ENCODE measurements at places on chromosomes 3 and 15. TPM values are rescaled to one million over a fixed set of nuclear protein-coding genes. Genes with fewer than 3 reads are reported as not detected.

Gene BCHE
- not detected for total RNA-seq

Gene NFKBIZ
- total RNA-seq, result 510 TPM

Gene ANKRD34C
- total RNA-seq, result not detected

Gene LRRC28
- 18.2 TPM for total RNA-seq

Gene FOXB1
- total RNA-seq, result not detected

Gene GNAT1
- not detected for total RNA-seq

Gene FSIP1
- 1.8 TPM for total RNA-seq

DNA sequence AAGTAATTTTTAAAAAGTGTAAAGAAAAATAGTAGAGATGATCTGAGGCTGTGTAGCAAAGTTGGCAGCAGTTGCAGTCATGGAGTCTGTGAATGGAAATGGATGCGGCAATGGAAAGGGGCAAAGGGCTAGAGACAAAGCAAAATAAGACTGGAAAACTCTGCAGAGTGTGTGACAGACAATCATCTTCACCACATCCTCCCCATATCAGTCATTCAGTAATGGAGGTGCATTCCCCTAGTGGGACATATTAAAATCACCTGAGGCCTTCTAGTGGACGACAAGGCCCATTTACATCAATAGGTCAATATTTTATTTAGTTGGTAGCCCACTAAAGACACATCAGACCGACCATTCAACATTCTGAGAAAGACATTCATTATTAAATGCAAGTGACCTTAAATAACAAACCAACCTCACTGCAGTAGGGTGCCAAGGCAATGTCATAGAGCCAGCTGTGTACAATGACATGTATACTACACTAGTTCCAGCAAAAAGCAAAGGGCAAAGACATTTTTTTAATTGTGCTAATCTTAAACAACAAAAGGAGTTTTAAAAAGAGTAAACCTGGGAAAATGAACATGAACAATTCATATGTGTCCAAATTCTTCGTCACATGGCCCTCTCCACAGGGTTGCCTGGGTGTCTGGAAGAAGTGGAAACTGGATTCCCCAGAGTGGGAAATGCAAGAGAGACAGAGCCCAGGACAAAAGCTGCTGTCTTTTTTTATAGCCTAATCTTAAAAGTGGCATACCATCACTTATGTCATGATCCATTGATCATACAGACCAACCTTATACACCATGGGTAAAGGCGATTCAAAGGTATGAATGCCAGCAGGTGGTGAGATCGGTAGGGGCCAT, 15.6 kb upstream of the RAP2B start:
- no peak overlapping the region for H3K4me3 ChIP-seq
- H3K27me3 ChIP-seq, result no peaks in the 10 kb centered on the region
- no peak overlapping the region for H3K27ac ChIP-seq
- no peaks in the 10 kb centered on the region for H3K36me3 ChIP-seq

DNA sequence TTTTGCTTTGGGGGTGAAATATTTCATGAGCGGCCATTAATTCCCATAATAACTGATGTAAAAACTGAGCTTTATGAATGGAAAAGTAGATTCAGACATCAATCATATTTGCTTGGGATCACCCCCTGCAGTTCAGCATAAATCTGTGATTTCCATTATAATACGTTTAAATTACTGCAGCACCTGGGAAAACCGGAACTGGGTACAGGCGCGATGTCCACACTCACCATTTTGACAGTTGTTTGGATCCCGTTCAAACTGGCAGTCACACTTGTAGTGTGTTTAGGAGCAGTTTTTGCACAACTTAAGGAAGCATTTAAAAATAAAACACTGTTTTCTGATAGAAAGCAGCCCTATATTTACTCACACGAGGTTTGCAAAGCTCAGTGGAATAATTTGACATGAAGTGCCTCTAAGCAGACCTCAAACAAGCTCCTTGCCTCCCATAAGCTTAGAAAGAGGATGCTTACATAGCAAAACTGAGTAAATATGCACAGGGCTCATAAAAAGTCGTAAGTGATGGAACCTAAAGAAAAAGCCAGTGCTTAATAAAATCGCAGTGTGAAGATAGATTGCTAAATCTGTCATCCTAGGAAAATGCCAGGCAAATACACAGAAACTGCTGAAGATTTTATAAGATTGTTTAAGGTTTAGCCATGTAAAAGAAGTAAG, 377.6 kb downstream of the PTPRG start:
- no peak overlapping the region for H3K27ac ChIP-seq
- H3K4me1 ChIP-seq, result no peaks in the 10 kb centered on the region
- DNase-seq, result no peak
- no peaks in the 10 kb centered on the region for H3K27me3 ChIP-seq
- H3K4me3 ChIP-seq, result no peak overlapping the region

DNA sequence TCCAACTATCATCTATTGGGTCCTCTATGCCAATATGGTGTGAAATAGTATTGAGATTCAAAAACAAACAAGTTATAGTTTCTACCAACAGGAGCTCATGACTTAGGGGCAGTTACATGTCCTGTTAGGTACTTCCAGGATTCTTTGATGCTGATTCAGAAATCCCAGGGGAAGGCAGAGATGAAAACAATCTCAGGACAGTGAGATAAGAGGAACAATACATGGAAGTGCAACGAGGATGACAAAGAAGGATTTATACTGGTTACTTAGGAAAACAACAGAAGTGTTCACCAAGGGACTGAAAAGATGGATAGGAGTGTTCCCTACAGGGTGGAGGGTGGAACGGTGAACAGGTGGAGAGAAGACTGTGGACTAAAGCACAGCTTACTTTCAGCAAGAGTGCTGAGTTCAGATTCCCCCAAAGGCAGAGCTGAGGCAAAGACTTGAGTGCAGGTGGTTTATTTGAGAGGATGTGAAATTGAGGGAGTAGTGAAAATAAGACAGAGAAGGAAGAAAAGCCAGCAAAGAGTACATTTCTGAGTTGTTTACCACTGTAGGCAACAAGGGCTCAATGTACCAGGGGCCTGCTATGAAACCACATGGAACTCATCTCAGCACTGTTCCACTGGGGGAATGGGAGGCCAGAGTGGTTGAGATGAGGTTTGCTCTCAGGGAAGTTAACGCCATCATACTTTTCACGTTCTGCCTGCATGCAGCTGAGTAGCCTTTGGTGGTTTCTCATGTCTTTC, 68.1 kb downstream of the TRIM69 start:
- no peak overlapping the region for H3K27ac ChIP-seq
- no peak for DNase-seq
- H3K4me3 ChIP-seq, result no peak overlapping the region
- no peaks in the 10 kb centered on the region for H3K36me3 ChIP-seq
- no peaks in the 10 kb centered on the region for H3K4me1 ChIP-seq

DNA sequence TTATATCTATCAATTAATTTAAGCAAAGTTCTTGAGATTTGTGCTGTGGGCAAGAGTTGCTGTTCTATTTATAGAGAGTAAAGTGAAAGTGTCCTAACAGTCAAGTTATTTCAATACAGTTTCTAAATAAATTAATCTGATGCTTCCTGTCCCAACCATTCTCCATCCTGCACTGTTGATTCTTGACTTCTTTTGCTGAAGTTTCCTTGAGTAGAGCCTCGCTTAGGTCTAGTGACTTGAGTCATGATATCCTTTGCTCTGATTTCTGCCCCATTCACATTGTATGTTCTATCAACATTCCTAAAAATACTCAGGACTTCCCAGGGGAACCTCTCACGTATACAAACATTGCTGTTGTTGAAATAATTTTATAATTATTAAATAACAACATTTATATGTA, 498.4 kb upstream of the ALCAM start:
- H3K36me3 ChIP-seq, result no peaks in the 10 kb centered on the region
- no peaks in the 10 kb centered on the region for H3K4me1 ChIP-seq
- no peak for DNase-seq
- H3K4me3 ChIP-seq, result no peak overlapping the region
- H3K27me3 ChIP-seq, result no peaks in the 10 kb centered on the region

DNA sequence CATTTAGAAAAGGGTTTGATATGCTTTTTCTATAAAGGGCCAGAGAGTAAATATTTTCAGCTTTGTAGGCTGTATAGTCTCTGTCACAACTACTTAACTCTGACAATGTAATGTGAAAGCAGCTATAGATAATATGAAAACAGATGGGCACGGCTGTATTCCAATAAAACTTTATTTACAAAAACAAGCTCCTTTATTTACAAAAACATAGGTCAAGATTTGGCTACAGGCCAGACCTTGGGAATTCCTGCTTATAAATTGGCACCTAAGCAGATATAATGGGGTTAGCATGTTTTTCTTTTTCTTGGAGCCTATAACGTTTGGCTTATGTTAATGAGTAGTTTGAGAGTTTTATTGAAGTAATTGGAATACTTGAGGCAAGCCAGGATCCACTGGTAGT, 119.4 kb upstream of the CGNL1 start:
- H3K4me3 ChIP-seq, result no peak overlapping the region
- H3K36me3 ChIP-seq, result peaks cover 15% of the 10 kb centered on the region
- H3K27me3 ChIP-seq, result no peaks in the 10 kb centered on the region
- DNase-seq, result no peak
- no peaks in the 10 kb centered on the region for H3K4me1 ChIP-seq

- H3K4me1 ChIP-seq, result peaks cover 3% of the 10 kb centered on the region
- H3K4me3 ChIP-seq, result no peak within 1 kb of the TSS
- no peaks in the 10 kb centered on the region for H3K36me3 ChIP-seq
- H3K27ac ChIP-seq, result no peak within 1 kb of the TSS
- DNase-seq, result no peak
Measured at GRCh38 chr3:167653760-167654159, at the start of gene WDR49. WDR49 (minus strand) TSS chr3:167653942; CDS start chr3:167653425, 517 bp downstream.

DNA sequence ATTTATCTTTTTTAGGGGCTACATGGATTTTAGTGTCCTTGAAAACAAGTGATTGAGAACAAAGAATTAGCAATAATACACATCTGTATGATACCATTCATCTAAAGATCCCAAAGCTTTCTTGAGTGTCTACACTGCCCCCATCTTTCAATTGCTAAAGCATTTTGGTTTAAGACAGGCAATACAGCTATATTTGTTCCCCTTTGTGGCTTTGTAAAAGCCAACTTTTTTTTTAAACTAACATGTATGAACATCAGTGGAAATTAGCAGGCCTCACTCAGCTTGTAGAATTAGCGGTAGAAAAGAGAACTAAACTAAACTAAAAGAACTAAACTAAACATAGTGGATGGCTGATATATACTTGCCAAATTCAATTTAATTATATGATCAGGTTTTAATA, 449.6 kb downstream of the MECOM start:
- H3K4me3 ChIP-seq, result no peak overlapping the region
- DNase-seq, result no peak
- no peaks in the 10 kb centered on the region for H3K4me1 ChIP-seq
- no peak overlapping the region for H3K27ac ChIP-seq
- no peaks in the 10 kb centered on the region for H3K27me3 ChIP-seq
- H3K36me3 ChIP-seq, result no peaks in the 10 kb centered on the region

DNA sequence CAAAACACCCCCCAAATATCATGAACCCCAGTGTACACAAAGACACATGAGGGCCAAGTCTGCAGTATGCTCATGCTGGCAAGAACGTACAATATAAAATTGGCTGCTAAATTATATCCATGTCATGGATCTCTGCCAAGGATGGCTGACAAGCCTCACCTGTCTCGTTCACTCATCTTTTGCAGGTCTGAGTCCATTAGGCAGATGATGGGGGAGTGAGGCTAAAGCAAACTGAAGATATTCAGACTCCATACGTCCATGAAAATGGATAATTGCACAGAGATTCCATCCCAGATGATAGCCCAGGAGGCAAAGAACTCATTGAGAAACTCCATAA, 122.3 kb upstream of the PTPRG start:
- no peak for DNase-seq
- no peak overlapping the region for H3K27ac ChIP-seq
- H3K4me3 ChIP-seq, result no peak overlapping the region

GRCh38 chr3:58334013-58334321, 1.3 kb downstream of the PXK start:
- DNase-seq, result no peak
- H3K27me3 ChIP-seq, result no peaks in the 10 kb centered on the region
- H3K4me3 ChIP-seq, result peak overlapping the region; percentile 81

- no peak overlapping the region for H3K4me3 ChIP-seq
- no peak for DNase-seq
- H3K27me3 ChIP-seq, result no peaks in the 10 kb centered on the region
- no peaks in the 10 kb centered on the region for H3K36me3 ChIP-seq
- no peak overlapping the region for H3K27ac ChIP-seq
- H3K4me1 ChIP-seq, result no peaks in the 10 kb centered on the region
Measured at GRCh38 chr3:133300102-133300501, 99.8 kb upstream of the BFSP2 start.

DNA sequence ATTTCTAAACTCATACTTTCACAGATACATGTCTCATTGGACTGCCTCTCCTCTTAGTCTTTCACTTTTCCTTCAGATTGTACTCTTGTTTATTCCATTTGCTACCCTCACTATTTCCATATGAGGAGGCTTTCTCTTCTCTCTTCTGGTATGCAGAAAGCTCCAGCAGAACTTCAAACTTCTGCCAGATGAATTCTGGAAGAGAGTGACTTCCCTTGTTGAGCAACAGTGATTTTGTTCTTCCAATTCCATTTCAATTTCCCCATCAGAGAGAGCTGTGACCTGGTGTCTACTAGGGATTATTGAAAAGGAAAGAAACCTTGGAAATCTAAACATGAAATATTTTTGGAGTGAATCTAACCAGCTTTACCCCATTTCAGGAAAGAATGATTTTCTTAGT, 523.2 kb upstream of the ZNF717 start:
- no peaks in the 10 kb centered on the region for H3K4me1 ChIP-seq
- H3K27me3 ChIP-seq, result no peaks in the 10 kb centered on the region
- no peak for DNase-seq
- H3K4me3 ChIP-seq, result no peak overlapping the region
- no peak overlapping the region for H3K27ac ChIP-seq

- no peaks in the 10 kb centered on the region for H3K27me3 ChIP-seq
- DNase-seq, result no peak
- H3K36me3 ChIP-seq, result no peaks in the 10 kb centered on the region
- H3K27ac ChIP-seq, result no peak overlapping the region
- H3K4me3 ChIP-seq, result no peak overlapping the region
Measured at GRCh38 chr3:69770976-69771634, 31.8 kb downstream of the MITF start.

- no peak overlapping the region for H3K27ac ChIP-seq
- H3K27me3 ChIP-seq, result peaks cover 11% of the 10 kb centered on the region
- peaks cover 11% of the 10 kb centered on the region for H3K4me1 ChIP-seq
- H3K36me3 ChIP-seq, result no peaks in the 10 kb centered on the region
Measured at GRCh38 chr15:78642331-78642730, 1.3 kb upstream of the CHRNB4 start.
